ENCODE measurements at places on chromosomes 4 and X.

DNA sequence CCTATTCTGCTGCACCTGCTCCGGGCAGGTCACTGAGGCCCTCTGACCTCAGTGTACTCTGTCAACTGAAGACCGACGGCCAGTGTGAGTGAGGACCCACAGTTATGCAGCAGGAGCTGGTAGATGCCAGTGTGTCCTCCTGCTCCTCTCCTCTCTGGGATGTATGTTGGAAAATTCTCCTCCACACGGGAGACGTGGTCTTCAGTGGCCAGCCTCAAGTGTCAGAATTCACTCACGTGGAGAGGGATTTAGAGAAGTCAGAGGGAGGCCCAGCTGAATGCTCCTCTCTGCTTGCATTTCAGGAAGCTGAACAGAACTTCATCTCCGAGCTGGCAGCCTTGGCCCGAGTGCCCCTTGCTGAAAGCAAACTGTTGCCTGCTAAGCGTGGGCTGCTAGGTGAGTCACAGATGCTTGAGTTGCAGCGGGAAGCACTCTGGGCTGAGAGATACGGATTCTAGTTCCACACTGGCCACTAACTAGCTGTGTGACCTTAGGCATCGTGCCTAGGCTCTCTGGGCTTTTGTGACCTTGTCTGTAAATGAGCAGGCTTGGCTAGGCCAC lies 83.6 kb downstream of the CRMP1 start:
- no peak for DNase-seq

- DNase-seq: no peak
Observed at GRCh38 chrX:71910643-71910985, at the start of gene NHSL2. TSS of gene NHSL2 (plus strand) at chrX:71910845.

- DNase-seq: no peak
Observed at GRCh38 chr4:175176710-175177109, 258.6 kb downstream of the ADAM29 start.

DNA sequence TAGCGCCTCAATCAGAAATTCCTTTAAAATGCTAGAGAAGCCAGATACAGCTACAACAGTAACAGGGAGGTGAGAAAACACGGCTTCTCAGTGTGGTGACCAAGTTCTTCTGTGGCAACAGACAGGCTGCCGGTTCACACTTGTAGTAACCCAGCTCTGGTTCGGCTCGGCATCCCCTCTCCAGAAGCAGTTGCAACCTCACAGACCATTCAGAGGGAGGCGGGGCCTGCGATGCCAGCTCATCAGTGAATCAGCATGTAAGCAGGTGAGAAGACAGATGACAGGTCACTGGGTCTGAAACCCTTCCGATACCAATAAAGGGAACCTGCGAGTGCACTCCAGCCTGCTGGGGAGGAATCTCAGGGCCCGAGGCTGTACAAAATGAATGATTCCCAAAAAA lies 251.0 kb downstream of the KCNIP4 start:
- DNase-seq: no peak

DNA sequence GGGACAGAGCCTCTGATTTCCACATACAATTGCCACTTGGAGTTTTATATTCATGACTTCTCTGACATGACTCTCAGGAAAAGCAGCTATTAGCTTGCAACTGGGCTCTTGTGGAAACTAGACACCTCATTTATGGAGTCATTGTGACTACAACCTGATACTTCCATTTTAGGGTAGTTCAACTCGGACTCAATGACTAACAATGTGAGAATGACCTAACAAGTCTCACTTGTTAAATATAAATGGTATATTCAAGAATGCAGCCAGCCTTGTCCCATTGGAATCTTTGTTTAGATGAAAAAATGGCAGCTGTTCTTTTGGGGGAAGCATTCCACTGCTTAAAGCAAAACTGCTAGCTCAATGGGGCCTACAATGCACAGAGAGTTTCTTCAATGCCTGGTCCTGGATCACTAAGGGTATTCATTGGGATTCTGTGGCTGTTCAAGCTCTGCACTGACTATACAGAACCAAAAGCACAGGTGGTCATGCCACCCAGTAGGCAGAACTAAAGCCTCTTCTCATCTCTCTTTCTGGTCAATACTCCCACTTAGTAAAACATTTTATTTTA lies 36.5 kb upstream of the GLRA3 start:
- no peak for DNase-seq

DNA sequence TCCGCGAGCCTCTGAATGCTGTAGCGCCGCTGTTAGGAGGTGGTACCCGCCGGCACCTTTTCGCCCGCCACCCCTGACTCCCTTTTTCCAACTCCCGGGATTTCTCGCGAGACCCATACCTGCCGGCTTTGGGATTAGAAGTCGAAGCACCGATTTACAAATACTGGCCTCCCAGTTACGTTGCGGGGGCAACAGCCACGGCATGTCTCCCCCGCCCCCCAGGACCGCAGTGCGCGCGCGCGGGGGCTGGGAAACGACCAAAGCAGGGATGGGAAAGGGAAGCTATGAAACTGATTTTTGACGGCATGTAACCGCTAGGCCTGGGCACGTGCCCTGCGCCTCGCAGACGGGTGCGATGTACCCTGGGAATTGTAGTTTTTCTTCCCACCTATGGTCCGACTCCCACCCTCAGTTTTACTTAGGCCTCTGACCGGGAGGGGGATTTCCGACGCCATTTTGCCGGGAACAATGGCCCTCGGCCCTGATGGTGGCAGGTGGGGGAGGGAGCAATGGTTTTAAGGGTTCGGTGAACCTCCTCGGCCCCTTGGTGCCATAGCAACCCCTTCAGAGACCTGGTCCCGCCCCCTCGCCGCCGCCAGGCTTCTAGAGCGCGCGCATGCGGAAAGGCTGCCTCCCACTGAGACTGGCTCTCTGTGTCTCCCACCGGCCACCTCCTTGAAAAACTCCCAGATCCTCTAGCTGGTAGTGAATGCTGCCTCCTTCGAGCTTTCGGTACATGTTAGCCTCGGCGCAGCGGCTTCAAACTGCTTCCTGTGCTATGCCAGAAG lies 772 bp upstream of the WNK3 start:
- peak; percentile 42 for DNase-seq

DNA sequence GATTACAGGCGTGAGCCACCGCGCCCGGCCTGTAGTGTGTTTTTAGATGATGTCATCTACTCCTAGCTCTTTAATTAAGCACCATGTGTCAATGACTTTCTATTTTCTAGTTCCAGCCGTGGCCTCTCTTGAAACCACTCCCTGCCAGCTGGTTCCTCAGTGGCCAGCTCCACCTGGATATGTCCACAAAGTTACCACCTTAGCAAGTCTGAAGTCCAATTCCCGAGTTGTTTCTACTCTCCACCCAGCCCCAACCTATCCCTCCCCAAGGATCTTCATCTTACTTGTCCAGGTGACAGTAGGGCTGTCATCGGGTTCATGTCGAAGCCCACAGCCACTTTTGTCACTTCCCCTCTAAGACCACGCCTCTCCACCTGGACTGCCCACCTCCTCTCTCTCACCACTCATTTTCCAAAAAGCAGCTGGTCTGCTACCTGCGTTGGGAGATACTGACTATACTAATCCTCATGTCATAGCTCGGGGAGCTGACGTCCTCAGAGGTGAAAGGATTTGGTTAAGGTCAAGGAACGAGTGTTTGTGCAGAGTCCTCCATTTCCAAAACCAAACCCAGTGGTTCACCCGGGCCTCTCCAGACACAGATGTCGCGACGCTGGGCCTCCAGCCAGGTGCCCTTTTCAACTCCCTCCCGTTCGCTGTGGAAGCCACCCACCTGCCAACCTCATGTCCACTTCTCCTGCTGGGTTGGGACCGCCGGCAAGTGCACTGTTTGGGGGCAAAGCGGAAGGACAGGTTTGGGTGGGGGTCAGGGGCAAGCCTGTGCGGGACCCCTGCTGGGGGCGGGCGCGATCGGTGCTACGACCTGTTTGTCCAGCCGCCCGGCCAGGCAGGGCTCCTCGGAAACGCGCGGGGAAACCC lies 704 bp downstream of the FAM3A start:
- DNase-seq: peak; percentile 44

- no peak for DNase-seq
Observed at GRCh38 chr4:45663003-45663402, 460.9 kb downstream of the GABRG1 start.

DNA sequence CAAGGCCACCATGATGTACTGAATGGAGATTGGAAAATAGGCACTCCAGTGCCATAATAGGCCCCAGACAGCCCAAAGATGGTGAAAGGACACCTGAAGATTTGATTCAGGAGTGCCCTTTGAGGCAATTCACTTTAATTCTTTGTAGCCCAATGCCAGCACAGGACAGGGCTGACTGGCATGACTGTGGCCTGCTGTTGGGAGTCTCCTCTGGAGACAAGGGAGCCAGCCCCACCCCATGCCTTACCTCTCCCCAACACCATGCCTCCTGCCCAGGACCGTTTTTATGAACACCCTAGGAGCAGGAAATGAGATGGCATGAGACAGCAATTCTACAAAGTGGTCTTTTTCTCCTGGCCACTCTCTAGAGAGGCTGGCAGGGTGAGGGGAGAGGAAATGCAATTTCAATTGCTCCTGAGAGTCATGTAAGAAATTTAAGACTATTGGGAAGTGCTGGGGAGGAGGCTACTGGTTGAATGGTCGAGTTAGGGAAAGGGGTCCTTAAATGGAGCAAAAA lies 94.2 kb upstream of the MAMLD1 start:
- DNase-seq: no peak

GRCh38 chr4:10183462-10183861 lies 66.9 kb upstream of the WDR1 start:
- no peak for DNase-seq

DNA sequence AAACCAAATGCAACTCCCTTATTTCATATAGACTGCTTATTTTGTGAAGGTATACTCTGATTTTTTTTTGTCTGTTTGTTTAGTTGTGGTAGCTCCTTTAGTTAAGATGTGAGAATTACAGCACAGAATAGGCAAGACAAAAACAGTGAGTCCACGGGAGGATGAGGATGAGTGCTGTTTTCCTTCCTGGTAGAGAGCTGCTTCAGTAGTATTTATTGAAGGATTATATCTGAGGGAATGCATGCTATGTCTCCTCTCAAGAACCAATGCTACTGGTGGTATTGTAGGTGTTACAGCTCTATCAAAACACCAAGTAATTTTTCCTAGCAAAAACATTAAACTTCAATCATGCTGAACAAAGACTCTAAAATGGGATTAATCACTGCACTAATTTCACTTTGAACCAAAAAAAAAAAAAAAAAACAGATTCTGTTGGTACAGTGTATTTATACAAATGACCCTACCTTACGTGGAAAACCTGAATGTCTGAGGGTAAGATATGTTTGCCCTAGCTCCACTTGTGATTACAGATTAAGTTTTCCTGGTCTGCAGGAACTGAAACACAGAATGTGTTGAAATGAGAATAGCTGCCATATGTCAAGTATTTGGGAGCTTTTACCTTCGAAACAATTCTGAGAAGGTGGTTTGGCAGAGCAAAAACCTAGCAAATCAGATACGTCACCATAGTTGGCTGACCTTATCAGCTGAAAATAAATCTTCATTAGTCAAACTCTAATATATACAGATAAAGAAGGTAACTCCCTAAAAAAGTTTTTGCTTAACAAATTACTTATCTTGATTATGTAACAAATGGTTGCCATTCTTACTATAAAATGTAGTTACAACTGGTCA lies 40.3 kb downstream of the PPP3CA start:
- no peak for DNase-seq

- DNase-seq: no peak
Observed at GRCh38 chrX:149371986-149372385, 133.1 kb downstream of the IDS start.

DNA sequence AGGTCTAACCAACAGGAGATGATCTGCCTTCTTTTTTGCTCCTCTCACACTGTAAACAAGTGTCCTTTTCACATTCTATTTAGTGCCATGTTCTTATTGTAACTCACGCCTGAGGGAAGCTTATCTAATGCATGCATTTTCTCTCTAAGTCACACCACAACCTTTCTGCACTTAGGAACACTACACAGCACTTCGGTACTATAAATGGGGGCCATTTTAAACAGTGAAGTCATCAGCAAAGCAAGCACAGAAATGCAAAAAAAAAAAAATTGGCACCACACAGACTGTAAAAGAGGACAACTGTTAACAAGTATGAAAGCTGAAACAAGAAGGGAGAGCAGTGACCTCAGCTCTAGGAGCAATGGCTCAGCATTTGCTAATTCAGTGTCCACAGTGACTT lies 45.2 kb downstream of the PRSS12 start:
- DNase-seq: no peak

GRCh38 chr4:176188654-176189053 lies 6.7 kb downstream of the SPATA4 start:
- no peak for DNase-seq

DNA sequence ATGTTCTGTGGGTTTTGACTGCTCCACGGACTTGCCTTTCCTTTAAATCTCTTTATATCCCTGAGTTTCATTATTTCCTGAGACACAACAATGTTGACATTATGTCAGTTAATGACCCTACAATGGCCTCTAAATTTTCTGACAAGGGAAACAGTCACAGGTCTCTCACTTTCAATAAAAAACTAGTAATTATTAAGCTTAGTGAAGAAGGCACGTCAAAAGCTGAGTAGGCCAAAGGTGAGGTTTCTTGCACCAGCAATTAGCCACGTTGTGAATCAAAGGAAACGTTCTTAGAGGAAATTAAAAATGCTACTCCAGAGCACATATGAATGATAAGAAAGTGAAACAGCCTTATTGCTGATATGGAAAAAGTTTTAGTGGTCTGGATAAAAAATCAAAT lies 930.2 kb upstream of the GRID2 start:
- no peak for DNase-seq

DNA sequence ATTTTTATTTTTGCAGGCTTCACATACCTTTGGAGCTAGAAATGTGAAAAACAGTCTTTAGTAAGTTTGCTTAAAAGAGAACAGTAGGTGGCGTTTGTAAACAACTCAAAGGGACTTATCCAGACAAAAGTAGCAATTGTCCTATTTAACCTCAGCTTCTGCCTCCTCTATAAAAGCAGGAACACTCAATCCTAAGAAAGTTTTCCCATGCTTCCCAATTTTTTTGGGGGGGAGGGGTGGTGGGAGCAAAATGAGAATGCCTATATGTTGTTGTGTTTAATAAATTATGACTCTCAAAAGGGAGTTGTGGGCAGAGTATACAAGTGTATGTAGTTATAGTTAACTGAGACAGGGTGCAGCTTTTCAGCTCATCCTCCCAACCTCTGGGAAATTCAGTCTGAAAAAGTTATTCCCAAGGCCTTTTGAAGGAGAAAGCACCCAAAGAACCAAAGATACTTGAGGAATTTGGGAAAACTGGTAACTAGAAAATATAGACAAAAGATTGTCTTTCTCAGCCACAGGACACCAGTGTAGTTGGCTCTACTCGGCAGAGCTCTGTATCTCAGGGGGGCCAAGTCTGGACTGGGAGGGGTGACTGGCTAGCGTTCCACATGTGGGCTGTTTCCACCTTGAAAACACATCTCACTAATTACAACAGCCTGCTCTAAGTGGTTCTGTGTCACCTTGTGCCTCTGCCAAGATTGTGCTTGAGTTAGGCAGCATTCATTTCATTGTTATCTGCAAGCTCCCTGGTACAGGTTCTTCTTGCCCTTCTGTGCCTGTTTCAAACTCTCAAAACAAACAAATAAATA lies 2.8 kb downstream of the SFRP2 start:
- DNase-seq: peak; percentile 29

DNA sequence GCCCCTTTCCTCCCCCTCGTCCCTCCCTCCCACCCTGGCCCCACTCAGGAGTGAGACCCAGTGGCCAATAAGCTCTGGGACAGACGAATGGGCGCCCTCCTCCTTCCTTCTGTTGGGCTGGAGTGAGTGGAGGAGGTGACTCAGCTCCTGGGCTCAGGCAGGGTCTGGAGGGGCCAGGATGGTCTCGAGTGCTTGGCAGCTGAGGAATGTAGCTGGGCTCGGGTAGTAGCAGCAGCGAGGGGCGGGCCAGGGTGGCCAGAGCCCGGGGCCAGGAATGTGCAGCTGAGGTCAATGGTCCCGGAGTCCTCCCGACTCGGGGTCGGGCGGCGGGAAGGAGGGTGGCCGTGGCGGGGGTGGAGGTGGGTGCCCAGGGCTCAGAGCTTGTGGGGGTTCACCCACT lies 15.0 kb downstream of the G6PD start:
- DNase-seq: no peak
